ENCODE measurements at places on chromosomes 13 and 19.

DNA sequence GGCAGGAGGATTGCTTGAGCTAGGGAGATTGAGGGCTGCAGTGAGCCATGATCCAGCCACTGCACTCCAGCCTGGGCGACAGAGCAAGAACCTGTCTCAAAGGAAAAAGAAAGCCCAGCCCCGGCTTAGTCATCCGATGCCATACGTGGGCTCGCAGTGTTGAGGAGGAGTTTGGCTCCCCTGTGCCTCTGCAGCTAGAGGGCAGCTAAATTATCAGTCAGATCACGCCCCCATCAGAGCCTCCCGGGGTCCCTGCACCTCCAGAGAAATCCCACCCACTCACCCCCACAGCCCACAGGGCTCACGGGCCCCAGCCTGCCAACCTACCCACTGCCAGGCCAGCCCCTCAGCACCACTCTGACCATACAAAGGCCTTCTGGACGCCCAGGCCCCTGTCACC is 27.6 kb downstream of the MAU2 start:
- no peak for DNase-seq

- no peak for DNase-seq
These were observed 512.9 kb upstream of the HTR2A start for GRCh38 chr13:47409778-47410177.

GRCh38 chr13:47413112-47413511 is 516.3 kb upstream of the HTR2A start:
- no peak for DNase-seq

DNA sequence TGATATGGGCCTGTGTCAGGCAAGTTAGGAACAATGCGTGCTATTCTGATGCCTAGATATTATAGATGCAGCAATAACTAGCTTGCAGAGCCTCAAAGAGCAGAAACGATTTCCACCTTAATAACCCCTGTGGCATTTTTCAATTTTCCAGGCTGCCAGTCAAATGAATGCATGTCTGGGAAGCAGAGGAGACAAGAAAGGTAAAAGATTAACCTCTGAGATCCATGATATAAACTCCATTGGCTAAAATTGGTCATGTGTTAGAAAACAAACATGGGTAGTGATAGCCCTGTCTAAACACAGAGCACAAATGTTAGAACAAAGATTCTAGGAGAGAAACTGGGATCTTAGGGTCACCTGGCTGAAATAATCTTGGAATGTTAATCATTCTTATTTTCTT is 811.1 kb downstream of the DIAPH3 start:
- DNase-seq: no peak

DNA sequence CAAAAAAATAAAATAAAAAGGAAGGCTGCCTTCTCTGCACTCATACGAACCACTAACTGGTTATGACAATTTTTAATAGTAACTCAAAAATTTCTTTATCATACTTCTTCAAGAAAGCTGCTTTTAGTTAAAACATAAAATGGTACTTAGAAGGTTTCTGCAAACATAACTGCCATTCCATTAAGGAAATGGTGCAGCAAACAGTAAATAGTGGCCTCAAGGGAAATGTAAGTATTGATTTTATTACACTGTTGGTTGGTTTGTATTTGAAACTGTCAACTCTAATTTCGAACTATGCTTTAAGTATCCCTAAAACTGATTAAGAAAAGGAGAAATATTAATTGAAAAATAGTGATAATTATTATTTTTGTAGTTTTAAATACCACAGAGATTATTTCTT is 278.0 kb downstream of the DACH1 start:
- DNase-seq: no peak

DNA sequence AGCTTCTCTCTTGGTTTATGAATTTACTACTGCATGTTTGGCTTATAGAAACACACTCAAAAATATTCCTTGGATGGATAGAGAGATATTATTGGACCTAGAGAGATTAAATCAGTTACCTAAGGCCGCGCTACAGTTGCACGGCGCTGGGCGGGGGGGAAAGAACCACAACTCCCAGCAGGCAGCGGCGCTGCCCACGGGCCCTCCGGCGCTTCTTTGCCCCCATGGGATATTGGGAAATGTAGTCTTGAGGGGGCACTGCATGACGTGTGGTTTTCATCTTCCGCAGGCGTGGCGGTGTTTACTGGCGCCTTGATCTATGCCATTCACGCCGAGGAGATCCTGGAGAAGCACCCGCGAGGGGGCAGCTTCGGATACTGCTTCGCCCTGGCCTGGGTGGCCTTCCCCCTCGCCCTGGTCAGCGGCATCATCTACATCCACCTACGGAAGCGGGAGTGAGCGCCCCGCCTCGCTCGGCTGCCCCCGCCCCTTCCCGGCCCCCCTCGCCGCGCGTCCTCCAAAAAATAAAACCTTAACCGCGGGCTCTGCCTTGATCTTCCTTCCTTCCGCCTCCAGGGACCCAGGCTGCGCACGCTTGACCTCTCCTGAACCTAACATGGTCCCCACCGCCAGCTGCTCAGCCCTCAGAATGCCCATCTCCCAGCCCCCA is 4.8 kb downstream of the EMP3 start:
- DNase-seq: peak; percentile 96
